Kidney (tissue), 22 donors: ENCODE measurements at places on chromosomes 11 and 22. TPM values are rescaled to one million over a fixed set of nuclear protein-coding genes. Genes with fewer than 3 reads are reported as not detected.

DNA sequence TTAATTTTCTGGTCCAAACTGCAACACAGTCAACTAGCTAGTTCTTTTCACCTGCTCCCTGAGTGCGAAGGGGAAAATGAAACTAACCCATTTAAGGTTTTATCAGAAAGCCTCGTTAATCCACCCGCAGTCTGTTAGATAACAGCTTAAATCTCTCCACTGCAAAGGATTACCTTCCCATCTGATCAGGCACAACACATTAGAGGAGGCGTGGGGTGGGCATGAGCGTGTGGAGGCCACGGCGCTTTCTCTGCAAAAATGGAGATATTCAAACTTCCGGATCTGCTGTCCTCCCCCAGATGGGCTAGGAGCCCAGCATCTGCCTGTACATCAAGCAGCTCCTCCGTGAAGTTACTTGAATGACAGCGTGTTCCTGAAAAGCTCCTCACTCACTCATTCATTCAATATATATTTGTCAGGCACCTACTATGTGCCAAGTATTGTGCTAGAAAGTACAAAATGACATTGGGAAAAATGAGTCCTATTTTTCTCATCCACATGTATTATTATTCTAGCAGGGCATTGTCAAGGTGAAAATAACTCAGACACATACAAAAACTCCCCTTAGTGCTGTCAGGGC, 13.5 kb upstream of the ANKK1 start:
- DNase-seq = no peak

GRCh38 chr11:132910011-132910760, 622.1 kb downstream of the OPCML start:
- peak; percentile 37 for DNase-seq

- no peak for DNase-seq
These were observed 11.3 kb upstream of the RHOD start for GRCh38 chr11:67045314-67045713.

- DNase-seq = no peak
These were observed 11.1 kb downstream of the PPP6R3 start for GRCh38 chr11:68471360-68472340.

- DNase-seq = peak; percentile 56
These were observed 538.8 kb upstream of the B3GAT1 start for GRCh38 chr11:134950692-134951304.

DNA sequence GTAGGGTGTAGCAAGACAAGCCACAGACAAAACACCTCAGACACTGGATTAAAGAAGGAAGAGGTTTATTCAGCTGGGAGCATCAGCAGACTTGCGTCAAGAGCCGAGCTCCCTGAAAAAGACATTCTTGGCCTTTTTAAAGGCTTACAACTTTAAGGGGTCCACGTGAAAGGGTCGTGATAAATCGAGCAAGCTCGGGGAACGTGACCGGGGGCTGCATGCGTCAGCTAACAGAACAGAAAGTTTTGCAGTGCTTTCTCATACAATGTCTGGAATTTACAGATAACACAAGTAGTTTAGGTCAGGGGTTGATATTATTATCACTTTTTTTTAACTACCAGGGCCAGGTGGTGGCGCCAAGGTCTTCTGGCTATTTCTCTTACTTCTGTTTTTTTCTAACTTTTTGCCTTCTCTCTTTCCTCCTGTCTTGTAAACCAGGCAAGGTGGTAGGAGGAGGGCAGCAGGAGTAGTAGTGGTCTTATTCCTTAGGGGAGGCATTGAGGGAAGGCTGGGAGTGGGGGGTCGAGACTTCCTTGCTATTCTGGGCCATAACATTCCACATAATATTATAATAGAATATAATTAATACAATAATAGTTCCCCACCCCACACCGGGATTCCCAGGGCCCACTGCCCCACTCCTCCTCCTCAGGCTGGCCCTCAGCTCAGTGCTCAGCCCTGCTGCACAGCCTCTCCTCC, 587 bp upstream of the ALDH3B1 start:
- DNase-seq = no peak

DNA sequence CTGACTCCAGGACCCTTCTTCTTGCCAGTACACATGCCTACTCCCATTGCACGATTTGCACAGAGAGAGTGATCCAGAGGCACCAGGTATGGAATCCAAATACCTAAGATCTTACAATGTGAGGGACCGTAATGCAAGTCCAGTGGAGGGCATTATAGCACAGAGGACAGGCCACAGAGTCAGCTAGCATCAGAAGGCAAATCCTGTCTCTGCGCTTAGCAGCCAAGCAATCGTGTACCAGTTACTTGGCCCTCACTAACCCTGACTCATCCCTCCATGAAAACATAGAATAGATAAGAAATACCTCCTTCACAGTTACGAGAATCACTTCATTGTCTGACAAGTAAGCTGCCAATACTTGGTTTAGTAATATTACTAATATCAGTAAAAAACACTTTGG, 69.7 kb upstream of the SLC6A5 start:
- DNase-seq = no peak

DNA sequence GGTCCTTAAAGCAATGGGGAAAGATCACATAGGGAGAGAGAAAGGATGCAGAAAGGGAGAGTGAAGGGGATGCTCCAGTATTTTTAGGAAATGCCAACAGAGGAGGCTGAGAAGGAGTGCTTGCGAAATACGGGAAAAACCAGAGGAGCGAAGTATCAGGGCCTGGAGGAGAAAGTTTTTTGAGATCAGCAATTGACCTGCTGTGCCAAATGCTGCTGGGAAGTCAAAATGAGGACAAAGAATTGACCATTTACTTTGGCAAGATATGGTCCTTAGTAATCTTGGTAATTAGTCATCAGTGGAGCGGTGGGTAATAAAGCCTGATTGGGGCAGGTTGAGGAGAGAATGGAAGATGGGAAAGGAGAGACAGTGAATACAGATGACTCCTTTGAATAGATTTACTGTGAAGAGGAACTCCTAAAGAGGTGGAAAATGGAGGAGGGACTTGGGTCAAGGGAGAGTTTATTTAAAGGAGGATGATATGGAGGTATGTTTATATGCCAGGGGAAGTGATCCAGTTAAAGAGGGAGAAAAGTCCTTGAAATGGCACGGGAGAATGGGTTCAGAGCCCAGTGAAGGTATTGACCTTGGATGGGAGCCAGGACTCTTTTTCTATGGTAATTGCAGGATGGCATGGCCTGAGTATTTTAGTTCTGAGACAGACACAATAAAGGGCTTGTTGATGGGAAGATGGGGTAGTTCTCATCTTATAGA, 111.5 kb downstream of the PKNOX2 start:
- no peak for DNase-seq

DNA sequence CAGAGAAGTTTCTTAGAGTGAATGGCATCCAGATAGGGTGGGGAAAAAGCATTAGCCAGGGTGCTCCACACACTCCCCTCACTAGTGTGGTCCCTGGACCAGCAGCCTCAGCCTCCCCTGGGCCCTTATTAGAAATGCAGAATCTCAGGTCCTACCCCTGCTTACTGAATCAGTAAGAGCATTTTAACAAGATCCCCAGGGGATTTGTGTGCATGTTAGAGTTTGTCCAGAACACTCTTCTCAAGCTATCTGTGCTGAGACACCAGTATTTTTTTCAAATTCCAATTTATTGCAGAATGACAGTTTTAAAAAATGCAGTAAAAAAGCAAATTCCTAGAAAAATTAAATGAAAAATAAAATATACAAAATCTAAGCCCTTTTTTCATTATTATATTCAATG, 123.1 kb downstream of the MIAT start:
- no peak for DNase-seq

- DNase-seq = no peak
These were observed 127.5 kb upstream of the SERPIND1 start for GRCh38 chr22:20646415-20646814.

- peak; percentile 61 for DNase-seq
These were observed 4.9 kb upstream of the SOX6 start for GRCh38 chr11:16361108-16361865.

DNA sequence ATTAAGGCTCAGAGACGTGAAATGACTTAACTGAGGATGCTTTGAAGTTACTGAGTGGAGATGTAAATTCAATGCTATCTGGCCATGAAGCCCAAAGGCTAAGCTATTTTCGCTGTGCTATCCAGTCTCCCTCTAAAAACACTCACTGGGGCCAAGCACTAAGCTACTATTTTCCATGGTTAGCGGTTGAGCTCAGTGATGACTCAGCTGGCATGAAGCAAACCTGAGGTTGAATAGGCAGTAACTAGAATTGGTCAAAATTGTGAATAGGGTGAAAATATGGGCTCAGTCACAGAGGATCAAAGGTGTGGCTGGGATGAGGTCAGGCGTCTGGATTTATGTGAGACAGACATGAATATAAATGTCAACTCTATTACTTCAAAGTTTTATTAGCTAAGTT, 564.2 kb upstream of the KIRREL3 start:
- no peak for DNase-seq

Gene SYT12
- 4.2 TPM for total RNA-seq

Gene MMP27
- not detected for total RNA-seq

Gene SLC5A1
- total RNA-seq = 3.0 TPM

Gene MRGPRX4
- not detected for total RNA-seq

Gene POLD3
- 22.3 TPM for total RNA-seq
